ENCODE measurements at places on chromosomes 7 and 10. TPM values are rescaled to one million over a fixed set of nuclear protein-coding genes. Genes with fewer than 3 reads are reported as not detected.

DNA sequence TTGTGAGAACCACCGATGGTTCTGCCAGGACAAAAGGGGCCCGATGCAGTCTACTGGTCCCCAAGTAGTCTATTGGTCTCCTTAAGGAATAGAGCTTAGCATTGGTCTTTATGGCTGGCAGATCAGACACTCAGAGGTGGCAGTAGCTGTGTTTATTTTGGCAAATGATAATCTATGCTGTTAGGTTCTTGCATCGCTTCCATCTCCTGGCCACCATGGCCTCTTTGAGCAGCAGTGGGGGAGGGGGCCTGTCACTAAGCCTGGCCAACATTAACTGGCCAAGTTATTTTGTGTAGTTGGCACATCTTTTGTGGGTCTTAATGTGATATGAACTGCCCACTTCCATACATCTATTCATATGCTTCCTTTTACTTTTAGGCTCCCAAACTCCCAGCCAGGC, 4.5 kb upstream of the ZC3HAV1 start:
- DNase-seq, result no peak

Gene PDK4
- 36.2 TPM for total RNA-seq

GRCh38 chr10:4407783-4408182, 418.2 kb upstream of the AKR1E2 start:
- no peak for DNase-seq

GRCh38 chr10:83250396-83250795, 888.9 kb upstream of the GHITM start:
- no peak for DNase-seq

DNA sequence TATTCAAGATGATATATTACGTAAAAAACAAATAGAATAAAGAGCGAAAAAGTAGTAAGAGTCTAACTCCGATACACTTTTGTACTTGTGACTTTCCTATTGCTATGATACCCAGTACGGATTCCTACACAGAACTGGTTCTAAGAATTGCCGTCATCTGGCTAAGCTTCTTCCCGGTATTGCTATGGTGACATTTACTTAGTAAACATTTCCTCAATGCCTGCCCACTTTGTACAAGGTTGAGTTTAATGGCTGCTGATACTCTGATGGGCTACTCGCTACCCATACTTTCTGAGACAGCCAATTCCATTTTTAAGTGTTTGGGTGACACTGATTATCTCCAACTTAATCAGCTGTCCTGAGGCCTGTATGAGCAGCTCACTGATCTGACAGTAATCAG, 55.6 kb downstream of the OSBPL3 start:
- no peak for DNase-seq

Gene SLC16A12
- total RNA-seq, result 0.47 TPM

DNA sequence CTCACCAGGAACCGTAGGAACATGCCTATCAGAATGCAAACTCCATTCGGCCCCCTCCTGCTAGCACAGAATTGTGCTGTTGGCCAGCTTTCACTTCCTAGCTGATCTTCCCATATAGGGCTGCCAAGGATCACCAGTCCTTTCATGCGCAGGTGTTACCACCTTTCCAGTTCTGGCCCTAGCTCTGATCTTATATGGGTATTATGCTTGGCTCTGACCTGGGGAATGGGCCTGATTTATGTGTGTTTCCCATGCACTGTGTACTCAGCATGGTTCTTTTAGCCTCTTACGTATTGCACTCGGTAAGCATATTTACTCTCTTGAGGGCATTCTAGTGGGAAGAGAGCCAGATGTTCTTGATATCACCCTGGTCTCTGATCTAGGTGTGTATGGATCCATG, 11.1 kb downstream of the SLC35G1 start:
- no peak for DNase-seq

- no peak for DNase-seq
Measured at GRCh38 chr10:33841678-33842077, 507.2 kb upstream of the NRP1 start.

GRCh38 chr7:129530795-129531391, 28.6 kb downstream of the SMKR1 start:
- DNase-seq, result no peak

Gene IFRD1
- total RNA-seq, result 68.0 TPM

- no peak for DNase-seq
Measured at GRCh38 chr7:4244041-4244440, 438.1 kb upstream of the FOXK1 start.

- no peak for DNase-seq
Measured at GRCh38 chr10:29947701-29948060, 111.7 kb downstream of the JCAD start.

DNA sequence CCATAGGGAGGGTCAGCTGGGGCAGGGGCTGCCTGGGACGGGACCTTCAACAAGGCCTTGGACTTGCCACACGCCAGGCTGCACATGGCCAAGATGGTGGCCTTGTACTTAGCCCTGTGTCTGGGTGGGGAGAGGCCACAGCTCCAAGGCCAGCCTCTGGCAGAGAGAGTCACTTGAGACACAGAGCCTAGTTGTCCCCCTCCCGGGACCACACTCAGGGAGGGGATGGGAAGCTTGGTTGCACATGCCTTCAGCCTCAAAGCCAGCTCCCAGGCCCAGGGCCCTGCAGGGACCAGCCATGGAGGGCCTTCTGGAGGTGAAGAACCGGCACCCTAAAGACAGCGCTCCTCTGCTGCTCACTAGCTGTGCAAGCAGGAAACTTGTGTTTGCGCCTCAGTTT, 16.7 kb downstream of the MMRN2 start:
- no peak for DNase-seq

Gene KLLN
- total RNA-seq, result 1.1 TPM

Gene LOXL4
- total RNA-seq, result 7.8 TPM

Gene SPDYE11
- total RNA-seq, result not detected

Gene CARD11
- total RNA-seq, result 1.6 TPM

Gene OR6V1
- total RNA-seq, result not detected

- DNase-seq, result no peak
Measured at GRCh38 chr10:18294633-18295032, 154.4 kb downstream of the CACNB2 start.

Measured in mucosa of descending colon (tissue), 3 donors.